Activated naive CD4-positive, alpha-beta T cell (primary cell): ENCODE measurements at places on chromosomes 1 and 21.

GRCh38 chr1:159895836-159896545 is 4.0 kb downstream of the CFAP45 start:
- DNase-seq = no peak

DNA sequence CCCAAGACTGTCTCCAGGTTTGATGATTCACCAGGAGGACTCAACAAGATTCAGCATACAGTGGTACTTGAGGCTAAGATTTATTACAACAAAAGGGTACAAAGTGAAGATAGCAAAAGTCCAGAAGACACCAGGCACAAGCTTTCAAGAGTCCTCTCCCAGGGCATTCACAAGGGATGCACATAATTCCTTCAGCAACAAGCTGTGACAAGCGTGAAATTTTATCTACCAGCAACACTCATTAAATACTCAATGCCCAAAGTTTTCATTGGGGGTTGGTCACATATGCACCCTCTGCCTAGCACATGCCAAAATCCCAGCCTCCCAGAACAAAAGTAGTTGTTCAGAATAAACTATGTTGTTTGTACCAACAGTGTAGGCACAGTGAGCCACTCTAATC is 62.3 kb downstream of the PRKACB start:
- no peak for DNase-seq

DNA sequence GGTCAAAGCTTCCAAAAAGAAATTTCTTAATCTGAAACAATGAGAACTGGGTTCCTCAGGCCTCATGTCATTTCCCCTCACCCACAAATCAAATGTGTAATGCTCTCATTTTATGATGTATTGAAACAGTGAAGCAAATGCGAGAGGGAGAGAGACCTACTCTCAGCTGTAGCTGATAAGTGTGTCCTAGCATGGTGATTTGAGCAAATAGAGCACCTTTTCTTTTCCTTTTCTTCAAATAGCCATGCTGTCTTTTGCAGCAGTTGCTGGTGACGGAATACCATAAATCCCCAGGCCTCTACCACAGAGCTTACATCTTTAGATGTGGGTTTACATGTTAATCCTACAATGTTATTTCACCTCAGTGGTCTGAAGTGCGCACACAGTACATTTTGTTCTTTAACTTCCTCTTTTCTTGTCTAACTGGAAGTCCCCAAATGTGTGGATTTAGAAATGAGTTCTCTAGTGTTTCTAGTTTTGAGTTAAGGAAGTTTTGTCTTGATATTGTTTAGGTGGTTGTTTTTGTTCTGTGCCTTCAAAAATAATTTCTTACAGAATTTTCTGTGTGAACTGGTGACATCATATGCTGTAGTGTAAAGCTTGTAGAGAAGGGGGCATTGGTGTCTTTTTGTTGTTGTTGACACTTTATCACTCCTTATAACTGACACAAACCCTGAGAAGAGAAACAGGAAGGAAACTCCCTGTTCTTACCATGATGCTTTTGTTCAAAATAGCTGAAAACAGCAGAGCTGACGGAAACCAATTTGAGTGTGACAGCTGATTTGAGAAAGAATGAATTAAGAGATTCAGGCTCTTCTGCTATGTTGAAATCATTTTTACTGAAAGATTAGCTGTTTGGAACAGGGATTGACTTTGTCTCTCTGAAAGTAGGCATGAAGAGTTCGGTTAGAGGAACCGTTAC is 12.2 kb downstream of the SMAP2 start:
- DNase-seq = no peak

- DNase-seq = no peak
Measured at GRCh38 chr1:68269637-68270430, 37.5 kb upstream of the WLS start.

GRCh38 chr1:110148961-110149360 is 1.3 kb upstream of the SLC6A17 start:
- no peak for DNase-seq

GRCh38 chr1:212952641-212952976 is 2.3 kb downstream of the VASH2 start:
- DNase-seq = no peak

GRCh38 chr1:15418806-15419515 is 9.3 kb downstream of the EFHD2 start:
- DNase-seq = no peak

GRCh38 chr1:18899363-18900049 is 2.8 kb downstream of the ALDH4A1 start:
- DNase-seq = no peak
